Stimulated activated CD4-positive, alpha-beta T cell treated with anti-CD3 and anti-CD28 coated beads, Interleukin-12 subunit alpha, Interleukin-12 subunit beta, amount 100 ng/mL, for 24 hours (primary cell): ENCODE measurements at places on chromosomes 6 and 20.

- peak; percentile 3 for DNase-seq
Measured at GRCh38 chr6:134636186-134636799, 313.6 kb downstream of the ALDH8A1 start.

DNA sequence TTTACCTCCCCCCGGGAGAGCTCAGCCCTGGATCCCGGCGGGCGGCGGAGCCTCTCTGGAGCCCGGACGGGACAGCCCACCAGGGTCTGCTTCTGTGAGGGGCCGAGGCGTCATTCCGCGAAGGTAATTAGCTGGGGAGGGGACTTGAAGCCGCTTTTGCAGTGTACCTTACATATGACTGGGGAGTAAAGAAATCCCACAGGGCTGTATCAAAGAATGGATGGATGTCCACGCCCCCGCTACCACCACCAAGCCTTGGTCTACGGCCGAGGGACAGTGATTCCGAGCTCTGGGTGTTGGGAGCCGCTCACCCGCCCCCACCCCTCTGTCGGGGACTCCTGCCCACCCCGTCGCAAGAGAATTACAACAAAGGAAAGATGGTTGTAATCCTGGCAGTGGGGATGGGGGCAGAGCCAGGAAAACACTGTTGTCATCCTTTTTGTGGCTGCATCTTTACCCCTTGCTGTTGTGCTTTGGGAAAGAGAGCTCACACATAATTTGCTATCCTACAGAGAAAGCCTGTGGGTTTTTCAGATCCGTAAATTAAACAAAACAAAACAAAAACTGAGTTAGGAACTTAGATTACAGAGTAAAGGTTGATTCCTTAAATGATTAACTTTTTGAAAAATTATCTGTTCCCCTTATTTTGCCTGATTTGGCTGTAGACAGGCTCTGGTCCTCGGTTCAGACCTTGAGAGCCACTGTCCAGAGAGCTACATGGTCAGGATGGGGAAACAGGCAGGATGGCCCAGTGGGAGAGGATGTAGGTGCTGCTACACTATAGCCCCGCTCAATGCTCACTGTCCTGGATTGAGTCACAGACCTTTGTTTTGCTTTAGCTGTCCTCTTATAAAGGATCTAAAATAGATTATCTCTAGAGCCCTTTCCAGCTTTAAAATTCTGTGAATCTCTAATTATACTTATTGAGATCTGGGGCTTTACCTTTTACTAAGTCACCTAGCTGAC, 997 bp upstream of the FBXO30 start:
- no peak for DNase-seq

DNA sequence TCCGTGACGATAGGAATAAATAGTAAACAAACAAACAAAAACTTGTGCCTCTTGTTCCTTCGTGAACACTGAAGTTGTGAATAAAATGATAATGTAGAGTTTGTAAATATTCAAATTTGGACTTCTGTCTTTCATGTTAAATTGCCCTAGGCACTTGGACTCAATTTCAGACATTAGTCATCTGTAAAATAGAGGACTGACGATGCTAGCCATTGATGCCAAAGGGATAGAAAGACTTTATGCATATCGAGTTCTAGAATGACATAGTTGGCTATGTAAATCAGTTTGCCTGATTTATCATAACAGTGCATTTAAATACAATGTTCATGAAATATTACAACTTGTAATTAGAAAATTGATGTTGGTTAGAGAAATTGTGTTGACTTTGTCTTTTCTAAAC, 45.9 kb upstream of the FLRT3 start:
- no peak for DNase-seq

- DNase-seq: no peak
Measured at GRCh38 chr6:162058281-162058875, 669.2 kb downstream of the PRKN start.

GRCh38 chr6:70680396-70680795, 12.7 kb downstream of the SMAP1 start:
- no peak for DNase-seq

DNA sequence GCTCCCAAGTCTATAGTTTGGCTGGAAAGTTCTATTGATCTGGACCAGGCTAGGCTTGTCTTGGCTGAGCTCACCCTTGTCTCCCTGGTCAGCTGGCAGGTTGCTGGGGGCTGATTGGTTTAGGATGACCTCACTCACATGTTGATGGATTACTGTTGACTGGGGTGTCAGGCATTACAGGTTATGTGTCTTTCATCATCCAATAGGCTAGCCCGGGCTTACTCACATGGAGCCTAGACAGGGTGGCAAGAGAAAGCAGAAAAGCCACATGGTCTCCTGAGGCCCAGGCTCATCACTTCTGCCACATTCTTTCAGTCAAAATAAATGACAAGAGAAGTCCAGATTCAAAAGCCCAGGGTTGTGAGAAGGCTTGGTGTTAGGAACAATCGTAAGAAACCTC, 103.5 kb downstream of the BFSP1 start:
- no peak for DNase-seq

DNA sequence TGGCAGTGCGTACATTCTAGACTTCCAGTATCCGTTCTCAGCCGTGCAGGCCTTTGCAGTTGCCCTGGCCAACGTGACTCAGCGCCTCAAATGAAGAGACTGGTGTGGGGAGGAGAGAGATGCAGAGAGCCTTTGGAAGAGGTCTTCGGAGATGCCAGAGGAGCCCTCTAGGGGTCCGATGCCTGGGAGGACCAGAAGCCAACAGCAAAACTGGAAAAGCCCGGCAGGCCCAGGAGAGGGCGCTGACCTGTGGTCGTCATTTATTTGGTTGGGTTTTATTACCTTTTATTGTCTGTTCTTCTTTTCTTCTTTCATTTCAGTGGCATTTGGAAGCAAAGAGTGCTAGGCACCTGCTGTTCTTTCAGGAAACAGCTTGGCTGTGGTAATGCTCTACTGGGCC, 53.3 kb upstream of the TMEM181 start:
- DNase-seq: no peak

GRCh38 chr6:68046302-68046701, 588.8 kb upstream of the ADGRB3 start:
- no peak for DNase-seq

- DNase-seq: no peak
Measured at GRCh38 chr6:25442898-25443297, 163.7 kb downstream of the CARMIL1 start.

- DNase-seq: no peak
Measured at GRCh38 chr20:38970302-38970701, 8.2 kb downstream of the DHX35 start.

DNA sequence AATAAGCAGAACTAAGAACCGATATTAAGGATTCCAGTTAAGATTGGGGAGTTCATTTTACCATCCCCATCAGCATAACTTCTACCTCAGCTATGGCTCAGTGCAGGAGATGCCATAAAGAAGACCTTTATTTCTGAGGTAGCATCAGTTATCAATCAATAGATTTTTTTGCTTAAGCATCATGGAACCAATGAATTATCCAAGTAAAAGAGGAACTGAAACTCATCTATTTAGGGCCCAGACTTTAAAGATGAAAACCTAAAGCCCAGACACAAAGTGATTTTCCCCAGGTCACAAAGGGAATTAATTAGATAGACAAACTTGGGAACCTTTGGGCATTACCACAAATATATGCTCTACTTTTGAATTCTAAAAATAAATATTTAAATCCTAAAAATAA, 59.2 kb upstream of the TINAG start:
- no peak for DNase-seq

GRCh38 chr6:14498748-14499147, 381.2 kb downstream of the CD83 start:
- DNase-seq: no peak

GRCh38 chr6:55456016-55456415, 123.0 kb downstream of the HMGCLL1 start:
- no peak for DNase-seq

DNA sequence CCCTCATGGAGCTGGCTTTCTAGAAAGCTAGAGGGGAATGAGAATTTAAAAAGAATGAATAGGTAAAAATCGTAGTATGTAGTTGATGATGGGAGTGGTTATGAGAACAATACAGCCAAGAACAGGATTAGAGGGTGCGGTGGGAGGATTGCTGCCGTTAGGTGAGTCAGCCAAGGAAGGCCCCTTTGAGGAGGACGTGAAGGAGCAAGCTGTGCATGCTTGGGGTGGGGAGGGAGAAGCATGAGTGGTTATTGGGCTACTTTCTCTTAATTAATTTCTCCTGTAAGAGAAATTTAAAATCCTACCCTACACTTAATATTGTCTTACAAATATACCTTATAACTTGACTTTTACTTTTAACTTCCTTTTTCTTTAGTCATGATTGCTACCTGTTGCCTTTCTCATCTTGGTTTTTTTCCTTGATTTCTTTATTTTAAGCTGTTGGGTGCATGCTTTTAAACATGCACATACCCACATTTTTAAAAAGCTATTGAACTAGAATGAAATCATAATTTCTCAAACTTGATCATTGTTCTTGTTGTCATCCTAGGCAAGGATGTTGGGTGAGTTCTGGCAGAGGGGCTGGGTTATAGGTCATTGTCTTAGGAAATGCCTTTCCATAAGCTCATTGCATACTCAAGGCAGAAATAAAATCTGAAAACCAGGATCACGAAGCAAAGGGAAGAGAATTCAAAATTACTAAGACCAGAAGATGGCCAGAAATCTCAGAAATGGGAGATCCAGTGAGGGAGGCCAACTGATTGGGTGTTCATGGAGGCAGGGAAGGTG, 114.5 kb downstream of the TCP11 start:
- no peak for DNase-seq

DNA sequence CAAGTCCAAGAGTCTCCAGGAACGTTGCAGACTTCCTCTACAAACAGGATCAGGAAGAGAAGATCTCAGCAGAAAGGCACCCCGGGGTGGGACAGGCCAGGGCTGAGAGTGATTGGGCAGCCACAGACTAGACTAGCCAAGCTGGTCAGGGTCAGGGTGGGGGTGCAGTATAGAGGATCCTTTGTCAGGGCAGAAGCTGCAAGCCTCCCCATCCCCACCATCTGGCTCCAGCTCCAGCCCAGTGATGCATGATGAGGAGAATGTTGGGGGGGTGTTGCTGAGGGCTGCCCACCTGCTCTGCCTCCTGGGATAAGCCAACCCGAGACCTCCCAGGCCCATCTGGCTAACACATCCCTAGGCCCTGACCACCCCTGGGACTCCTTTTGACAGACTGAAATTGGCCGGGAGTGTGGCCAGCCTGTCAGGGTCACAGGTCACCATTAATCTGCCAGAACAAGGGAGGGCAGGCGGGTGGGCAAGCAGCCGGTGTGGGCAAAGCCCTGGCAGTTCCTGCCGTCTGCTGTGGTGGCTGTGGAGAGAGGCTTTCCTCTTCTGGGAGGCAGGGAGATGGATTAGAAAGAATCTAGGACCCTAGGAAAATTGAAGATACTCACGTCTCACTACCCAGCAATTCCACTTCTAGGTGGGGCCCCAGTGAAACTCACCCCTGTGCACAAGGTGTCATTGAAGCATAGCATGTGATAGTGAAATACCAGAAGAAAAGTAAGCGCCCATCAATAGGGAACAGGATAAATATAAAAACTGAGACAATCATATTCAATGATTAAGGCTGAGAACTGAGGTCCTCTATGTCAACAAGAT, 22.1 kb upstream of the SNTA1 start:
- DNase-seq: no peak

- DNase-seq: no peak
Measured at GRCh38 chr6:3137057-3137777, 18.7 kb downstream of the BPHL start.

DNA sequence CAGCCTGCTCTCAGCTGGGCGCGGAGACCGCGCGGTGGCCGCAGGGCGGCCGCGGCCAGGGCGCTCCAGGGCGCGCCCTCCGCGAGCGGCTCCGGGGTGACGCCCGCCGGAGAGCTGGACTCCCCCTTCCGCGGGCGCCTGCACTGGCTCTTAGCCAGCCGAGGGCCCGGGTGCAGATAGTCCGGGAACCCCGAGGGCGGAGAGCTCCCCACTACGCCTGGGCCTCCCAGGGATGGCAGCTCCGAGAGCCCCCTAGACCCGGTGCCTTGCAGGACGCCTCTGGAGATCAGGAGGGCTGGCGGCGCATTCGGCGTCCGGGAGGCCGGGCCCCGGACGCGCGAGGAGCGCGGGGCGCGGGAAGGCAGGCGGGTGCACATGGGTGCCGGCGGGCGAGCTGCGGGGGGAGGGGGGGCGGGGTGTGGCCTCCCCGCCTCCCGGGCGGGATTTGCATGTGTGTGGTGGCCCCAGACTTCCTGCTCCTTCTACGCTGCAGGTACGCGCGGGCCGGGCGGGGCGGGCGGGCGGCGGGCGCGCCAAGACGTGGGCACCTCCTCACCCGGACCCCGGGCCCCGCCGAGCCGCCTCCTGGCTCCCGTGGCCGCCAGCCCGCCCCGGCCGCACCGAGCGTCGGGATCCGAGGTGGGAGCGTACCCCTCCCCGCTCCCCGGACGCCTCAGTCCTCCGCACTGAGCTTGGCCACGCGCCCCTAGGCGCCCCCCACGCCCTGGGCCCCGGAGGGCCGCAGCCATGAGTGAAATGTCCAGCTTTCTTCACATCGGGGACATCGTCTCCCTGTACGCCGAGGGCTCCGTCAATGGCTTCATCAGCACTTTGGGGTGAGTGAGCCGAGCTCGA, at the start of gene ITPR3:
ITPR3 (plus strand) TSS at position 467 of the 855 bp plus-strand sequence; CDS start at position 748, 281 bp downstream.
- peak; percentile 52 for DNase-seq

GRCh38 chr6:167786853-167787675, 39.6 kb upstream of the AFDN start:
- DNase-seq: no peak

- DNase-seq: no peak
Measured at GRCh38 chr6:99501762-99502161, 13.5 kb downstream of the USP45 start.

- DNase-seq: no peak
Measured at GRCh38 chr20:25054096-25054820, 3.7 kb downstream of the ACSS1 start.

DNA sequence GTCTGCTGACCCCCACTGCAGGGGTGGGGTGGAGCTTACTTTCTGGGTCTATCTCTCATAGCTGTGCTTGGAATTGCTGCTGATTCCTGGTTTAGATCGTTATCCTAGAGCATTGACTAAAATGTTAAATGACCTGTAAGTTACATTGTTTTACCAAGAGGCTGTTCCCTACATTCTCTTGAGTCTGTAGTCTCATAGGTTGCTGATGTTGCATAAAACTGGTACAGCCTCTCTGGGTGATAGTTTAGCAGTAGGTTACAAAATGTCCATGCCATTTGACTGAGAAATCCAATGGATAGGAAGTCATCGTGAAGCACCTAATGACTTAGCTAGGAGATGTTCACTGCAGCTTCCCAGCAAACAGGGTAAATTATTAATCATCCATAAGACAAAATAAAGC, 62.4 kb downstream of the TPD52L1 start:
- no peak for DNase-seq

DNA sequence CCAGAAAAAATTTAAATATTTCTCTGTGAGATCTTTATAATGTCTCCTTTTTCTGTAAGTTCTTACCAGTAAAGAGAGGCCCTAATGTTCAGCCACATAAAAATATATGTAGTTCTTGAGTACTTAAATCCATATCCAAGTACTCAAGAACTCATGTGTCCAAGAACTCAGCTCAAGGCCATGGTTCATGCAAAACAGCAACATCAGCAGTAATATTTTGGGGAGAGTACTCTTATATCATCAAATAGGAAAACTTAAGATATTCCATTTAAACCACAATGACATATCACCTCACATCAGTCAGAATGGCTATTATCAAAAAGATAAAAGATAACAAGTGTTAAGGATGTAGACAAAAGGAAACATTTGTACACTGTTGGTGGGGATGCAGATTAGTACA, 3.4 kb upstream of the HLA-DQB1 start:
- no peak for DNase-seq
